ENCODE measurements at places on chromosomes 5 and 9.
A peak's percentile ranks its signal among the peaks of the same experiment; 100 is the strongest.

DNA sequence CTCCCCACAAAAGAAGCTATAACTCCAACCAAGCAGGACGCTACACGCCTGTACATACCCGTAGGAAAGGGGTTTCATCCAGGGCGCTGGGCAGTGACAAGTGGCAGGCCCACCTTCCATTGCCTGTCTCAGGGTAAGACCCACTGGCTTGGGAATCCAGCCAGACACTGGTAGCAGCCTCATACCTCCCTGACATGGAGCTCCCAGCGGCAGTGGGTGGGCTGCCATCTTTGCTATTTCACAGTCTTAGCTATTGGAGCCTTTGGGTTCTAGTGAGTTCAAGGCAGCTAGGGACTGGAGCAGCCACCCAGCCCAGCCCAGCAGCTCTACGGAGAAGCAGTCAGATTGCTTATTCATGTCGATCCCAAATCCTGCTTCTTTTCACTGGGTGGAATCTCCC is 3.4 kb upstream of the IFNA10 start:
- no peak overlapping the region for H3K4me3 ChIP-seq
- no peaks in the 10 kb centered on the region for H3K4me1 ChIP-seq
- no peaks in the 10 kb centered on the region for H3K27me3 ChIP-seq
- H3K27ac ChIP-seq: no peak overlapping the region
- H3K36me3 ChIP-seq: no peaks in the 10 kb centered on the region
- no peak for DNase-seq

DNA sequence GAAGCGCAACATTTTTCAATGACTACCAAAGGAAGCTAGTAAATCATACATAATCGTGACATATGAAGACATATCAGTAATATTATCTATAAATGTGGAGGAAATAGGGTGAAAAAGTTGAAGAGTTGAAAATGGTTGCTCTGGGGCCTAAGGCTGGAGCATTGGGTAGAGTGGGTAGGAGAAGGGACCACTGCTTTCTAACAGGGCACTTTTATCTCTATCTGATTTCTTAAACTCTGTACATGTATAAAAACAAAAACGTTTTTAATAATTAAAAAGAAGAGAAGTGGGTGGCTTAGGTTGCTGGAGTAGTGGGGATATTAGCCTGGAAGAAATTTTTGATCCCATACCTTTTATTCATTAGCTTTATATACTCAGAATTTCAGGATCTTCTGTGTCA is 44.2 kb upstream of the ITGA1 start:
- no peak overlapping the region for H3K4me3 ChIP-seq
- peaks cover 14% of the 10 kb centered on the region for H3K4me1 ChIP-seq
- peak overlapping the region; percentile 18 for H3K27ac ChIP-seq

DNA sequence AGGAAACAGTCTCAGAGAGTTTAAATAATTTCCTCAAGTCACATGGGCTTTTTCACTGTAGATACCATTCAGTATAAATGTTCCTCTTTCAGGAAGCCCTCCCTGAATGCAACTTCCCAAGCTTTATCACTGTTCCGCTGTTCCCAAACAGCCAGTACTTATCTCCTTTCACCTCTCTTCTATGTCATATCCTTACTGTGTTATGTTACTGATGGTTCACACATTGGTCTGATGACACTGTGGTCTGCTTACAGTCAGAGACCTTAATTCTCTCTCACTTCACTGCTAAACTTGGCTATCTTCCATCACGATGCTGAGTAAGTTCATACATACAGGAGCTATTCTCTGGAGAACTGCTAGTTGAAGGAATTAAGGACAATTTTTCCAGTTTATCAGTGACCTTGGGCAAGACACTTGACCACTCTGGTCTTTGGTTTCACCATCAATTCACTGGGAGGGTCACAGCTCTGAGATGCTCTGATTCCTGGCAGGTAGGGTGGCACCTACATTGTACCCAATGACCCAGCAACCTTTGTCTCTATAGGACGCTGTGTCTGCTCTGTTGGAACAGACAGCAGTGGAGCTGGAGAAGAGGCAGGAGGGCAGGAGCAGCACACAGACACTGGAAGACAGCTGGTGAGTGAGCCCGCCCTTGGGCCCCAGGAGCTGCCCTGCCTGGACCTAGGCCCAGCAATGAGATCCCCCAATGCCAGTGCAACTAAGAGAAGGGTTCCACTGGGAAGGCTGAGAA is 42.1 kb upstream of the RARS1 start:
- H3K36me3 ChIP-seq: peaks cover 8% of the 10 kb centered on the region
- DNase-seq: no peak
- H3K27ac ChIP-seq: no peak overlapping the region
- H3K27me3 ChIP-seq: no peaks in the 10 kb centered on the region

DNA sequence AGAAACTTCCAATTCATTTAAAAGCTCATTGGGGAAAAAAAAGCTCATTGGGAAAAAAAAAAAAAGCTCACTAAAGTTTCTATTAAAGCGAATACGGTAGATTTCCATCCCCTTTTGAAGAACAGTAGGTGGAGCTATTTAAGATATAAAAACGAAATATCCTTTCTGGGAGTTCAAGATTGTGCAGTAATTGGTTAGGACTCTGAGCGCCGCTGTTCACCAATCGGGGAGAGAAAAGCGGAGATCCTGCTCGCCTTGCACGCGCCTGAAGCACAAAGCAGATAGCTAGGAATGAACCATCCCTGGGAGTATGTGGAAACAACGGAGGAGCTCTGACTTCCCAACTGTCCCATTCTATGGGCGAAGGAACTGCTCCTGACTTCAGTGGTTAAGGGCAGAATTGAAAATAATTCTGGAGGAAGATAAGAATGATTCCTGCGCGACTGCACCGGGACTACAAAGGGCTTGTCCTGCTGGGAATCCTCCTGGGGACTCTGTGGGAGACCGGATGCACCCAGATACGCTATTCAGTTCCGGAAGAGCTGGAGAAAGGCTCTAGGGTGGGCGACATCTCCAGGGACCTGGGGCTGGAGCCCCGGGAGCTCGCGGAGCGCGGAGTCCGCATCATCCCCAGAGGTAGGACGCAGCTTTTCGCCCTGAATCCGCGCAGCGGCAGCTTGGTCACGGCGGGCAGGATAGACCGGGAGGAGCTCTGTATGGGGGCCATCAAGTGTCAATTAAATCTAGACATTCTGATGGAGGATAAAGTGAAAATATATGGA is at the start of gene PCDHGA12:
TSS of gene PCDHGA12 (plus strand) at position 176 of the 782 bp plus-strand sequence. CDS start at position 429, 253 bp downstream.
- H3K27ac ChIP-seq: no peak within 1 kb of the TSS
- H3K4me1 ChIP-seq: no peaks in the 10 kb centered on the region
- no peak for DNase-seq
- peak within 1 kb of the TSS; percentile 15 for H3K4me3 ChIP-seq

DNA sequence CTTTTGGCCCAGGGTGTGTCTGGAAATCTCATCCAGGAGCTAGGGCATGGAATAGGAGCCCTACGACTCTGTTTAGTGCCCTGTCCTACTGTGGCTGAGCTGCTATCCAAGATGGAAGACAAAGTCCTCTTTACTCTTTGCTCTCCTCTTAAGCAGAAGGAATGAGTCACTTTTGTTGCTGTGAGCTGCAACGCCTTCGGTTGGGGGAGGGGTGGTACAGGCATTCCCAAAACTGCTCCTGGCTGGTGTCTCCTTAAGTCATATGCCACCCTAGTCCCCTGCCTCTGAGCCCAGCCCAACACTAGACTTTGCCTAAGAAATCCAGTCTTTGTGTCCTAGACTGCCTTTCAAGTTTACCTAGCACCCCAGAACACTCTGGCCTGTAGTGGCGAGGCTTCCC is 99.9 kb downstream of the PRR16 start:
- no peak overlapping the region for H3K27ac ChIP-seq
- no peaks in the 10 kb centered on the region for H3K36me3 ChIP-seq
- no peaks in the 10 kb centered on the region for H3K4me1 ChIP-seq
- H3K27me3 ChIP-seq: no peaks in the 10 kb centered on the region
- DNase-seq: no peak

DNA sequence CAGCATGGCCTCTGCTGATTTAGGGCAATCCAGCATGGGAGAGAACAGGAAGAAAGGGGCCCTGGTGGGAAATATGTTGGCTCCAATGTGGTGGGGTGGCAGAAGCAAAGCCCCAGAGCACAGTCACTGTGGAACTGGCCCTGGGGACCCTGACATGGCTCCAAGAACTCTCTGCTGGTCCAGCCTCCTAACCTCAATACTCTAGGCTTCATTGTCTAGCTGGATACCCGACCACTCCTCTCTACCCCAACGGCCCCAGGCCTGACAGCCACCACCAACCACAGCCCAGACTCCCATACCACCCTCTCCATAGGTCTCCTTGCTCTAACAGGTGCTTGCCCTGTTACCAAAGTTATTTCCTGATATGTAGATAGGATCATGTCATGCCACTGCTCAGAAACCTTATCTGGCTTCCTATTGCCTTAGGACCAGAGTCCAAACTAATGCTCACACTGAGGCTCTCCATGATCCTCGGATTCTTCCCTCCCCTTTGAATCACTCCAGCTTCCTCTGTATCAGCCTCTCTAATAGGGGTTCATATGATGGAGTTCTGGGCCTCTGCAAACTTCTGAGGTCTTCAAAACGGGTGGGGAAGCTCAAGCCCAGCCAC is 12.9 kb downstream of the ACSL6 start:
- H3K27ac ChIP-seq: no peak overlapping the region
- H3K4me1 ChIP-seq: peaks cover 12% of the 10 kb centered on the region
- H3K4me3 ChIP-seq: no peak overlapping the region
- H3K36me3 ChIP-seq: no peaks in the 10 kb centered on the region

- no peak overlapping the region for H3K27ac ChIP-seq
- no peaks in the 10 kb centered on the region for H3K36me3 ChIP-seq
- no peak overlapping the region for H3K4me3 ChIP-seq
- no peak for DNase-seq
Observed at GRCh38 chr5:28046596-28046995, 1008.2 kb upstream of the CDH9 start.

GRCh38 chr9:3664044-3664443 is 138.2 kb upstream of the RFX3 start:
- no peak overlapping the region for H3K4me3 ChIP-seq
- no peaks in the 10 kb centered on the region for H3K36me3 ChIP-seq
- no peak overlapping the region for H3K27ac ChIP-seq
- H3K27me3 ChIP-seq: no peaks in the 10 kb centered on the region
- DNase-seq: no peak

- H3K27me3 ChIP-seq: no peaks in the 10 kb centered on the region
- H3K27ac ChIP-seq: no peak overlapping the region
- H3K4me3 ChIP-seq: no peak overlapping the region
- peaks cover 27% of the 10 kb centered on the region for H3K4me1 ChIP-seq
- no peak for DNase-seq
Observed at GRCh38 chr5:124701873-124702425, 44.5 kb downstream of the ZNF608 start.

GRCh38 chr9:18297056-18297841 is 176.7 kb upstream of the ADAMTSL1 start:
- no peak for DNase-seq
- no peaks in the 10 kb centered on the region for H3K4me1 ChIP-seq
- no peaks in the 10 kb centered on the region for H3K27me3 ChIP-seq
